ENCODE measurements at places on chromosomes 2 and 18.

- DNase-seq: no peak
Observed at GRCh38 chr2:43082111-43082894, 144.1 kb downstream of the ZFP36L2 start.

DNA sequence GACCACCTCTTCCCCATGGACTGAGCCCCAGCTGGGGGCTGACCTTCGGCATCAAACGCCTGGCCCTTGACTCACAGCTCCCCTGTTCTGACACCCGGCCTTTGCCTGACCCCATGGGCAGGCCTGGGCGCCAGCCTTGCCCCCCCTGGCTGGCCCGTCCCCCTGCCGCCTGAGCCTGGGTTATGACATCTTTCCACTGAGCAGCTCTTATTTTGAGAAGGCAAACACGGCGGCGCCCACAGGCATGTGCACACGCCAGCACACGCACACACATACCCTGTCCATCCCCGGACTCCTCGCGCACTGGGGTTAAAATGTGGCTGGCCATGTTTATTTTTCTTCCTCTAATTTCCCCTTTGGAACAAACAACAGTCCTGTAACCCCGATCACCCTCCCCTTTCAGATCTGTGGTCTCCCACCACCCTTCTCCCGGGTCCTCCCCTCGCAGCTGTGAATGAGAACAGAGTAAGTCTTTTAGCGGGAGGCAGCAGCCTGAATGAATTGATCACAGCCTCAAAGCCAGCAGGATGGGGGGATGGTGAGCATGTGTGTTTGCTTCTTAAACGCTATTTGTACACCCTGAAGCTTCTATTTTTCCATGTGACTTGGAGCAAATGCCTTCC lies 11.8 kb upstream of the ATOH8 start:
- no peak for DNase-seq

DNA sequence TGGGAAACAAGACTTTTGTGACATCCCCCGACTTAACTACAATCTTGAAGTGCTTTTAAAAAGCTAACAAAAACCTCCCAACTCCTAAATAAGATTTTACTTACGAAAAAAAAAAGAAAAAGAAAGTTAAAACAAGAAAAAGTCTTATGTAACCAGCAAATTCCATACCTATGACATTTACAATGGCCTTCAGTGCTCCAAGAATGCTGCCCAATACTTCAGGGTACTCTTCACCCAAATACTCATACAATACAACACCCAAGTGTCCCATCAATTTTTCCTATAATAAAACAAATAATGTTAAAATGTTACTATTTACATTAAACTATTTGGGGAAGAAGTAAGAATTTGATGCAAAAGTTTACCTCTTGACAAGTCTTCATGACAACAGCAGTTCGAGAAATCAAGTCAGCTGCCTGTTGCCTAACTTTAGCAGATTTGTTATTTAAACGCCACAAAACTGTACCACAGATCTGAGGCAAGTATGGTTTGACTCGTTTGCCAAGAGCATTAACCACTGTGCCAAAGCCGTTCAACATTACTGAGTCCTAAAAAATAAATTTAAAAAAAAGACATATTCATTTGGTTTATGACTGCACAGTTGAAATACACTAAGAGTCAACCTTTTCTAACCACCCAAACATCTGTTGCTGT lies 34.8 kb downstream of the SF3B1 start:
- no peak for DNase-seq

DNA sequence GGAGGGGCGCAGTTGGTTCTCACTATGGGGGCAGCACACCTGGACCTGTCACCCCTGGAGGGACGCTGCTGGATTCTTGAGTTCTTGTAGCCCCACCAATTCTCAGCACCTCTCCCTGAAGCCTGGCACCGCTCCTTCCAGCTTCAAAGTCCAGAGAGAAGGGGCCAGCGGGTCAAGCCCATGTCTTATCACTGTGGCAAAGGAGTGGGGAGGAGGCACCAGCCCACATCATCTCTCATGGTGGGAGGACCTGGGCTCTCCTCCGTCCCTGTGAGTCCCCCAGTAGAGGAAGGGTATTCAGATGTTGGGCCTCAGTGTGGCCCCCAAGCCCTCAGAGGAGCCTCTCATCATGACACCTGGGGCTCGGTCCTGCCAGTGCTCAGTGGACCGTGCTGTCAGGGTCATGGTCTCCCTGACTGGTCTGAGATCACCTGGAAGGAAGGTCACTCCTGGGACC lies 67.4 kb downstream of the HS1BP3 start:
- DNase-seq: no peak

GRCh38 chr2:96772903-96773671 lies 12.4 kb downstream of the CNNM4 start:
- peak; percentile 34 for DNase-seq

DNA sequence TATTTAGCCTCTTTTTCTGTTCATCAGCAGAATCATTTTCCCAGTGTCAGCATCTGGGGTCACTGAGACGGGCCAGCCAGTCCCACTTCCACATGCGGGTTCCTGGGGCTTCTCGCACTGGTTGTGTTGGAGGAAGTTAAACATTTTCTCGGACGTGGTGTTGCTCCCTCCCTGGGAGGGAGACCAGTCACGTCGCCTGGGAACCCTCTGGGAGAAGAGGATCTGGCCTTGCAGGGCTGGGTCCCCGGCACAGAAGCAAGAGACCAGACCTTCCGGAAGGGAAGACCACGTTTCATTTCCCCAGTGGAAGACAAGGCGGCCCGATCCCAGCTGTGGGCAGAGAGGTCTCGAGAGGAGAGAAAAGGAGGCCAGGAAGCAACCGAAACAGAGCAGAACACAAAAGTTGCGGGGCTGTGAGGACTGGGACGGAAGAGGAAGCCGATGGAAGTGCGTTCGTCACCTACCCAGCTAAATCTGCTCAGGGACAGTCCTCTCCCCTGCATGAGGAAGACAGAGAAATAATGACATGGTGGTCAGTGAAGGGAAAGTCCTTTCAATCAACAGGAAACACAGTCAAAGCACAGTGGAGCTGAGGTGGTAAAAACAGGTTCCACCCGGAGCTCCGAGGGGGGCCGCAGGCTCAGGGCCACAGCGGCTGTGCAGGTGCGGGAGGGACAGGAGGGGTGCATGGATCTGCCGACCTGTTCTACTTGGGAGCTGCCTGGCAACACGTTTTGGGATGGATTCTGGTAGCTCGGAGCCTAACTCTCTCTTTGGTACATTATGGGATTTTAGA lies 144.4 kb downstream of the MBP start:
- DNase-seq: no peak

DNA sequence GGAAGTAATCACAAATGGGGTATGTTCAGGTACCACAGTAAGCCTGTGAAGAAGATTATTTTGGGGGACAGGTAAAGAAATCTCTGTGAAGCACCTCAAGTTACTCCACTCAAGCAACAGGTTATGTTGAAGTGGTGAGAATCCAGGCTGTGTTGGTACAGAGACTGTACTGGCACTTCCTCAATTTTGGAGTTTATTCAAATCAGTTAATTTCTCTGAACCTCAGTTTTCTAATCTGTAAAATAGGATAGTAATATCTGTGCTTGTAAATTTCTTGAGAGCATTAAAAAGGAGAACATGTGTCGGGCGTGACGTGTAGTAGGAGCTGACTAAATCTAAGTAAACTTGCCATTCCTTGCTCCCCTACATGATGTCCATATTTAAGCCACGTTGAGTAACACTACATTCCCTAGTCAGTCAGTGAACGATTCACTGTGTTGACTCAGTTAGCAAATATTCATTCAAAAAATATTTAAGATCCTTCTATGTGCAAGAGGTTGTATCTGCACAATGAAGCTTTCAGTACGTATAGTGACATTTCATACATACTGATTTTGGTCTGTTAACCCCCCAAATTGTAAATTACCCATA lies 504.2 kb downstream of the ZEB2 start:
- no peak for DNase-seq

DNA sequence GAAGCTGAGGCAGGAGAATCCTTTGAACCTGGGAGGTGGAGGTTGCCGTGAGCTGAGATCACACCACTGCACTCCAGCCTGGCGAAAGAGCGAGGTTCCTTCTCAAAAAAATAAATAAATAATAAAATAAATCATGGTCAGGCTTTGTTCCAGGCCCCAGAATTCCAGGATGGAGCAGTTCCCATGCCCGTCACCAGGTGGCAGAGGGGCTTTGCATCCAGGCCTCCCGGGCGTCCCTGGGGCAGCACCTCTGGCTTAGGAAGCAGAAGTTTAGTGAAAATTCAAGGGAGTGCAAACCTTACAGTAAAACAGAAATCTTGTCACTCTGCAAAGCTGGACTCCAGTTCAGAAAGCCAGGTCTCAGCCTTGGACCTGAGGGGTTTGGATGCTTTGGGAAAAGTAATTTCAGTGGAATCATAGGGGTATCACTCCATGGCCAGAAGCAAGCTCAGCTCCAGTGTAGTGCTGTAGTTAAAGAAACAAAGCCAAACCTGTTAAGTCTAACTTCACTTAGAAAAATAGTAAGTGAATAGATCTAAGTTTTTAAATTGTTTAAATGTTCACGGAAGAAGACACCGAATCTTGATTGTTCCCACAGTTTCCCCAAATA lies 512.7 kb downstream of the CMPK2 start:
- DNase-seq: no peak

GRCh38 chr2:229749779-229750178 lies 35.4 kb upstream of the DNER start:
- DNase-seq: no peak

DNA sequence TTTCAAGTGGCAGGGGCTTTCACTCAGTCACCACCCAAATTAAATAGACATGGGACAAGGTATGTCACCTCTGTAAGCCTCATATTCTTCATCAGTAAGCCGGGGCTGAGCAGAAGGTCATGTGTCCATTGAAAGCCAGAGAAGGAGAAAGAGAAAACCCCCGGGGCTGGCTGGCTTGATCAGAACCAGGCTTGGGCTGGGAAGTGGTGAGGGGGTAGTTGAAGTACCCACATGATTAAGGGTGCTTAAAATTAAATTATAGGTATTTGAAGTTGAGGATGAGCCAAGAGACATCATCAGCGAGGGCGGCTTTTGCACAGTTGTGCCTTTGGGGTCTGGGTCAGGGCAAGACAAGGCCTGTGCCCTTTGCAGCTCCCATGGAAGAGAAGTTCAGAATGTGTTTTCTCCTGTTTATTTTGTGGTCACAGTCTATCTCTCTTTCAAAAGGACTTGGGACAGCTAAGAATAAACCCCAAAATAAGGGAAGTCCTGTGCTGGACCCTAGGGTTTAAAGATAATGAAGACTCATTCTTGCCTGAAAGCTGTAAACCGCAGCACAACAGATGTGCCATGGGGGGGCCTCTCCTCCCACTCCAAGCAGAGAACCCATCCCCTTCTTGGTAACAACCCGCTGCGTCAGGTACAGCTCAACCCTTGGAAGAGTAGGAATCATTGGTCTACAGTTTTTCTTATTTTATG lies 10.7 kb downstream of the DBI start:
- no peak for DNase-seq

- DNase-seq: no peak
Observed at GRCh38 chr2:194750926-194751325, 906.1 kb upstream of the SLC39A10 start.

DNA sequence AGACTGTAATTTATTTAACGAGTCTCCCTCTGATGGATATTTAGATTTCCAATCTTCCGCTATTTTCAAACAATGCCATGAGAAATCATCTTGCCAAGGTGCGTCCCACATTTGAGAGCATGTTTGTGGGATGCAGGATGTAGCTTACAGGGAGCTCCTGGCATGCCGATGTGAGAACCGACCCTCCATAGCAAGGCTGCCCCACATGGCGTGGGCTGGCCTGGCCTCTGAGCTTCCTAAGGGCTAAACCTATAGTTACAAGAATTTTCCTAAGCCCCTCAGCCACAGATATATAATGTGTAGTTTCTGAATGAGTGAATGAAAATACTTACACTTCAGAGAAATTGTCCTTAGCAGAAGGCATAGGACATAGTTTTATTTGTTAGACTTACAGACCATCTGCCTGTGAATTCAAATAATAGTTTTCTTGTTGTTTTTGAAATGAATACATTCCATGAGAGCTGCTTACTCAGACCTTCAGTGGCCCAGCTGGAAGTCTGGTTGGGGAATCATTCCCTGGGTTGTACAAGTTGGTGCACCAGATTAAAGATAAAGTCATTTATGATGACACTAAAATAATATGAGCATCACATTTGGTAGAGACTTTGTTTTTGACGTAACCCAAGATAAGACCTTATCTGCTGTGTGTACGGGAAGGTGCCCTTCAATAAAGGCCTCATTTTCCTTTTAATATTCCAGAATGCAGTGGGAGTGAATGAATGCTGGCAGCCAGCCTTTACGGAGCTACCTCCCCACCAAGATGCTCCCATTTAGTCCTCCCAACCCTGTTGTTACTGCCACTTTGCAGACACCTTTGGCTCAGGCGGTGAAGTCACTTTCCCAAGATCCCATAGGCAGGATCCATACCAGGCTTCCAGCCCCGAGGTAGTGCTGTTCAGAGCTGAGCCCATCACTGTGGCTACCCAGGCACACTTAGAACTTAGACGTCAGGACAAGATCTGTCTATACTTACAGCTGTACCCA lies 107.1 kb downstream of the GLI2 start:
- no peak for DNase-seq

GRCh38 chr2:165815299-165816141 lies 21.5 kb upstream of the GALNT3 start:
- DNase-seq: no peak

DNA sequence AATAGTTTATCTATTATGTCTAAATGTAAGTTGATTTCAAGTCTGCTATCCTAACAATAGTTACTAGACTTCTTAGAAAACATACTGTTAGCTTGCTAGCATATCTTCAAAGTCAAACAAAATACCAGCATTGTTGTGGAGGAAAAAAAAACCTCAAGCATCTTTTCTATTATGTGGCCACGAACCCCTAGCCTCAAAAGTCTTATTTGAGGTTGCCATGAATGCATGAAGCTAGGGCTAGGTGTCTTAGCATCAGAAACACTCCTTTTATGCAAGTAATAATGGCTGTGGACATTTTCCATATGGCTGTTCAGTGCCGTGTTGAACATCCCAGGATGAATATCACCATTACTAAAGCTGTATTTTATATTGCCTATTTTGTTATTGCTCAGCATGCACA lies 86.6 kb upstream of the OTX1 start:
- no peak for DNase-seq

DNA sequence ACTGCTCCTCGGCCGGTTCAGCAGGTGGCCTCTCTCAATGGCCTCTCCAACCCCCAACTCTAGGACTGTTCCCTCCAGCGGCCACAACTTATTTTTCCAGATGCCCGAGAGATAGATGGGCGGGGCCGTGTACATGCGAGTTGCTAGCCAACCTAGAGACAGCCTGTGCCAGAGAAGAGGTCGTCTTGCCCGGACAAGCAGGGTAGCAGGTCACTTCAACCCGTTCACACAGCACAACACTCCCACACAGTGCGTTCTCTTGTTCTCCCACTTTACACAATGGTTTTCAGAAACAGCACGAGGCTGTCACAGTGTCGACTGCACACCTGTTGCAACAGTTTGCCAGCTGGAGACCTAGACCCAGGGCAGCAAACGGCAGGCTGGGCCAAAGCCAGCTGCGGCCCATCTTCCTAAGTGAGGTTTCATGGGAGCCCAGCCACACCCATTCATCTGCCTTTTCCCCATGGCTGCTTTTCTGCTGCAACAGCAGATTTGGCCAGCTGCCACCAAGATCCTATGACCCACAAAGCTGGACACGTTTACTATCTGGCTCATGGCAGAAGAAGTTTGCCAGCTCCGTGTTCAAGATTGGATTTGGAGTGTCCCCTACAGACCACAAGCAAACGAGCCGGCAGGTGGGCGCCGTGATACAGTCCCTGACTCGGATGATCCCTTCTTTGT lies 7.3 kb upstream of the PRLH start:
- DNase-seq: no peak

GRCh38 chr2:67451086-67451832 lies 54.1 kb downstream of the ETAA1 start:
- DNase-seq: no peak

GRCh38 chr2:221517696-221518151 lies 54.4 kb downstream of the EPHA4 start:
- peak; percentile 20 for DNase-seq

- no peak for DNase-seq
Observed at GRCh38 chr2:126972279-126972626, 73.6 kb downstream of the TEX51 start.

Data from T-helper 2 cell (primary cell).